ENCODE measurements at places on chromosomes 4 and X.

DNA sequence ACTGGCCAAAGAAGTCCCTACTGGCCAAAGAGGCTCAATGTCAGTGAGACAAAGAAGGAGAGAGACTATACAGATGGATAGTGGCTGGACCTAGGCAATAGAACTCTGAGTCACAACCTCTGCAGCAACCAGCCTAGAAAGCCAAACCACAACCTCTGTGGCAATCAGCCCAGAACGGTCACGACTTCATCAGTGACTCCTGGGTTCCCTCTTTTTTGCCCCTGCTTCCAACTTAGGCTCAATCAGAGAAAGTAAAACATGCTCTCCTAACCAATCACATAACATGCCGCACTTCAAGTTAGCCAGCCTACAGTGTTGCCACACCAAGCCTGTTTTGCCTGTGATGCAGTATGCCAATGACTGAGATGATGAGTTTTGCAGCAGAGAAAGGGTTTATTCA is 203.4 kb downstream of the ANAPC10 start:
- no peak for DNase-seq

DNA sequence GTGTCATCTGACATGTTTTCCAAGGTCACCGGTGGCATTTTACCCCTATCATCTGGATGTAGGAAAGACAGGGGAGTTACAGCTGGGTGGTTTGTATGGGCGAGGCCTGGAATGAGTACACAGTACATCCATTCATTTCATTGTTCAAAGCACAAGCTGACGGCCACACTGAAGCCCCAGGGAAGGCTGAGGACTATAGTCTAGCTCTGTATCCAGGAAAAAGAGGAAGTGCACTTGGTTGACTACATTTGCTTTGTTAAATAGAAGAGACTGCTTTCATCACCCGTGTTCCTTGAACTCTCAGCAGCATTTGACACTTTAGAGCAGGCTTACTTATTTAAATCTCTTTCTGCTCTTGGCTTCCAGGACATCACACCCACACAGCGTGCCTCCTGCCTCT is 1041.0 kb upstream of the TENM3 start:
- no peak for DNase-seq

GRCh38 chr4:118997601-118998000 is 108.9 kb downstream of the SYNPO2 start:
- DNase-seq, result no peak

DNA sequence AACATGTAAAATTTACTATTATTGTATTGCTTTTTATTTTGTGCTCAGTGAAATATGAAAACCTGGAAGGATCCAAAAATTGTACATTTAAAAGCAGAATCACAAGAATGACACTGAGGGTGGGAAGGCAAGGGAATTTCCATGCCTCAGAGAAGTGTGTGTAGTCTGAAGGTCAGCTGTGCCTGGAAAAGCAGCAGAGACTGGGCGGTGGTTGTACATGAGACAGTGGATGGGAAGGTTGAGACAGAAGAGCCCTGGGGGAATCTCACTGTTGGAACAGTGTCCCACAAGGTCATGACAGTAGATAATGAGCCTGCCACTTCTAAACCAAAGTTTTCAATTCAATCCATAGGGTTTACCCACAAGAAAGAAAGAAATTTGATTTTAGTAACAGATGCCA is 17.1 kb upstream of the ANTXR2 start:
- no peak for DNase-seq

DNA sequence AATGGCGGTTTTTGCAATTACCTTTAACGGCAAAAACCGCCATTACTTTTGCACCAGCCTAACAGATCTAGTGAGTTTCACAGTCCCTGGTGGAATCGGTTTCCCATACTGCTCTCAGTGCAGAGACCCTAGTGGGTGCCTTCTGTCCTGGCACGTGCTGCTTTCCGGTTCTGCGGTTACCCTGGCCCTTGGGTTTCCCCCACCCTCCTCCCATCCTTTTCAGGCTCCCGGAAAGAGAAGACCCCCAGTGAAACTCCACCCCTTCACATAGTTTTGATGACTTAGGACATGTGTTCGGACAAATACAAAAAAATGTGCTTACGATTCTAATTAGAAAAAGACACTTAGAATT is 36.9 kb downstream of the NLGN3 start:
- no peak for DNase-seq

GRCh38 chrX:41137589-41137988 is 52.3 kb downstream of the USP9X start:
- no peak for DNase-seq

DNA sequence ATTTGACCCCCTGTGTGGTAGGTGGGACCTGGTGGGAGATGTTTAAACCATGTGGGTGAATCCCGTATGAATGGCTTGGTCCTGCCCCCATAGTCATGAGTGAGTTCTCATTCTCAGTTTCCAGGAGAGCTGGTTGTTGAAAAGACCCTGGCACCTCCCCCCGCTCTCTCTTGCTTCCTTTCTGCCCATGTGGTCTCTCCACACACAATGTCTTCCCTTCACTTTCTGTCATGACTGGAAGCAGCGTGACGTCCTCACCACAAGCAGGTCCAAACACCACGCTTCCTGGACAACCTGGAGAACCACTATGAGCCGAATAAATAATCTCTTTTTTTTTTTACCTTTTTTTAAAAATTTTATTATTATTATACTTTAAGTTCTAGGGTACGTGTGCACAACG is 3.5 kb upstream of the CSF2RA start:
- DNase-seq, result no peak

DNA sequence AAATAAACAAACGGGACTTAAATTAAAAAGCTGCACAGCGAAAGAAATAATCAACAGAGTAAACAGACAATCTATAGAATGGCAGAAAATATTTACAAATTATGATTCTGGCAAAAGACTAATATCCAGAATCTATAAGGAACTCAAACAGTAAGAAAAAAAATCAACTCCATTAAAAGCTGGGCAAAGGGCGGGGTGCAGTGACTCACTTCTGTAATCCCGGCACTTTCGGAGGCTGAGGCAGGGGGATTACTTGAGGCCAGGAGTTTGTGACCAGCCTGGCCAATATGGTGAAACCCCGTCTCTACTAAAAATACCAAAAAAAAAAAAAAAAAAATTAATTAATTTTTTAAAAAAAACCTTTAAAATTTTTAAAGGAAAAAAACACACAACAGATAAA is 109.0 kb downstream of the ATP11C start:
- no peak for DNase-seq

DNA sequence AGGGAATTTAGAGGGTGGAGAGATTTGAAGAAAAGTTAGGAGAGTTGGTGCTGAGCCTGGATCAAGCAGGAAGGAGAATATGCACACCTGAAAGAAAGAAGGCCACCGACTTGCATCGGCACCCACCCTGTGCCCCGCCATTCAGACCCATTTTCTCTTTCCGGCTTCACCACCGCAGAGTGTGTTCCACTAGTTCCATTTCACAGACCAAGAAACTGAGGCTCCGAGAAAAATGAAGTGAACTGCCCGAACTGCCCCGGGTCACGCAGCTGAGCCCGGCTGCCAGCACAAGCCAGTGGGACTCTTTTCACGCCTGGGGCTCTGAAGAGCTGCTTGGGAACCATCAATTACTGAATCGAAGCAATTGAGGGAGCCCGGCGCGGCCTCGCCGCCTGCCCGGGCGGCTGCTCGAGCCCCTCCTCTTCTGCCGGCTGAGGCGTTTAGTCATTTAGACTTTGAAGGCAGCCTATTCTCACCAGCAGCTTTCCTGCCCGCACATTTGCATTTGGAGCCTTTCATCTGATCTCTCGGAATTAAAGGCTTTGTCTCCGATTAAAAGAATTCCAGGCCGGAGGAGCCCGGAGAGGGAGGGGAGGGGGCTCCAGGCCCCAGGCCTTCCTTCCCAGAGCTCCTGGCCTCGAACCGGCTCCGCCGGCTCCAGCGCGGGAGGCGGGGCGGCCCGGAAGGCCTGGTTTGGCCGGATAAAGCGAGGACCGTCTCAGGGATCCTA is 140.2 kb upstream of the PJA1 start:
- no peak for DNase-seq

DNA sequence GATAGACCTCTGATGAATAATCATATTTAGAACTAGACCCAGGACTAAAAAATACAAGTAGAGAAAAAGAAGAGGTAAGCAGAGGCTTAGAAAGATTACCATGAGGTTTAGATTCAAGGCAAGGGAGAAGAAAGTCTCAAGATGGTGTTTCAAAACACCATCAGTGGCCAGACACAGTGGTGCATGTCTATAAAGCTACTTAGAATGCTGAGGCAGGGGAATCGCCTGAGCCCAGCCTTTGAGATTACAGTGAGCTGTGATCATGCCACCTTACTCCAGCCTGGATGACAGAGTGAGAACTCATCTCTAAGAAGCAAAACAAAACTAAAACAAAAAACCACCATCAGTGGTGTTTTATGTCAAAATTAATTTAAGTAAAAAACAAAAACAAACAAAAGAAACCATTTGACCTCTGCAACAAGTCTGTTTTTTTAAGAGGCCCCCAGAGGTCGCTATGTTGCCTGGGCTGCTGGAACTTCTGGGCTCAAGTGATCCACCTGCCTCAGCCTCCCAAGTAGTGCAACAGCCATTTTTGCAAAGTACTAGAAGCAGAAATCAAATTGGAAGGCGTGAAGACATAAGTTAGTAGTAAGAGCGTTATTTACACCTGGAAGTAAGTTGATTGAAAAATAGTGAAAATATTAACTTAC is 784.3 kb downstream of the ADGRL3 start:
- DNase-seq, result no peak

GRCh38 chr4:1984406-1985191 is 24.2 kb downstream of the NELFA start:
- no peak for DNase-seq

DNA sequence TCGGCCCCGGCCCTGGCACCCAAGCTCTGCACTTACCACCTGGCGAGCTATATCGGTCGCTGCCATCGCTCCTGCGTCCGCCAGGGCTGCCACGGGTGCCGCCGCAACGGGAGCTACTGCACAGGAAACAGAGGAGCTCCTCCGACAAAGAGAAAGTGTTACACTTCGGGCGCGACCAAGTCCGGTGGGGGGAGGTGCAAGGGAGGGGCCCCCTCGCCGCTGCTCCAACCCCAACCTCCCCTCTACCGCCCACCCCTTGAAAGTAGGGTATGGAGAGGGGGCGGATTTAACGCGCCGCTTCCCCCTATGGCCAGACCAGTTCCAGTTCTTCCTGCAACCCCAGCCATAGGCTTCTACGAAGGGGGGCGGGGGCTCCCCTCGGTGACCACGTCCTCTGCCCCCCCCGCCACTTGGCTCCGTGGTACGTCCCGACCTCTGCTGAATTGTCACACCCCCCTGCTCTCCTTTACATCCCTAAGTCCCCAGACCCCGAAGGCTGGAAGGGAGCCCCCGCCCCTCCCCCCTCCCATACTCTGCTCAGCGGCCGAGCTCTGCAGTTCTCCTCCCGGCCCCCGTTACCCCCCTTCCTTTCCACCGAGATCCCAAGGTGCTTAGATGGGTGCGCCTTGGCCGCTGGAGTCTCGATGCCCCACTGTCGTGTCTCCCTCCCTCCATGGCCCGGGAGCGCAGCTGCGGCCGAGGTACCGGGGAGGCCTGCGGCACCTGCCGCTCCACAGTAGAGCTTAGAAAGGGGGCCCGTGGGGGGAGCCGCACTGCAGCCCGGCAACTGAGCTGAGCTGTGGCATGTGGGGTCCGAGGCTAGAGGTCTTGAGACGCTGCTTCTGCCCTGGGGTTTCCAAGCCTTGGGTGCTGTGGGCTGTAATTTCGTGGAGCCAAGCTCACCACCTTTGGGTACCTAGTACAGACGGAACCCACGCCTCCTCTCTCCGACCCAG is at the start of gene SEPTIN6:
Gene SEPTIN6 (minus strand): TSS at position 129 of the 956 bp plus-strand sequence. CDS start 63 bp downstream, at position 66.
- DNase-seq, result no peak

DNA sequence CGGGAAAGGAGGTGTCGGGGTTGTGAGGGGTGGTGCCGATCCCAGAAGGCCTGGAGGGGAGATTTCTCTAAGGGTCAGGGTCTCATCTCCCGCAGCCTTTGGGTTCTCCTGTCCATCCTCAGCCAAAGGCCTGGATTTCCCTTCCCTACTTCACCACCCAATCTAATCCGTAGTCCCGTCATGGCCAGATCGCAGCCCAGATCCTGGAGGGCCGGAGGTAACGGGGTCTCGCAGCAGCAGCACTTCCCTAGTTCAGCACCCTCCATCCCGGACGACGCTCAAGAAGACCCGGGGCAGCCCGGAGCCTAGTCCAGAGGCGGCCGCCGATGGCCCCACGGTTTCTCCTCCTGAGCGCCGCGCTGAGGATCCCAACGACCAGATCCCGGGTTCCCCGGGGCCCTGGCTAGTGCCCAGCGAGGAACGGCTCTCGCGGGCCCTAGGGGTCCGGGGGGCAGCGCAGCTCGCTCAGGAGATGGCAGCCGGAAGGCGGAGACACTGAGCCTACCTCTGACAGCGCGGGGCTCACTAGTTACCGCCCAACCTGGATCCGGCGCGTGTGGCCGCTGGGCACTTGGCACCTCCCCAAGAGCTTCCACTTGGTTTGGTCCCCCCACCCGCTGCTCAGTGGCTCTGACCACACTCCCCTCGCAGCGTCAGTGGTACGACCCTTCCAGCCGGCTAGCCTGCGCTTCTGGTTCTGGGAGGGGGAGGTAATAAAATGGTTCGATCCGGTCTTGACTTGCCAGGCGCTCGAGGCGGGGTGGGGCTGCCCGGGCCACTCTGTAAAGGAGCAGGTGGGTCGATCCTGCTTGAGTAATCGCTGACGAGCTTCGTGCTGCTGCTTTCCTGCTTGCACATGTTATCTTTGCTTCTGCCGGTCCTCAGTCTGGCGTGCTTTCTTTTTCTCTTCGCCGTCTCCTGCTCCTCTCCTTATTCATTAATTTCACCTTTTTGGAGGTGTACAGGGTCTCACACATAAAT is 3.6 kb downstream of the MAGIX start:
- no peak for DNase-seq

DNA sequence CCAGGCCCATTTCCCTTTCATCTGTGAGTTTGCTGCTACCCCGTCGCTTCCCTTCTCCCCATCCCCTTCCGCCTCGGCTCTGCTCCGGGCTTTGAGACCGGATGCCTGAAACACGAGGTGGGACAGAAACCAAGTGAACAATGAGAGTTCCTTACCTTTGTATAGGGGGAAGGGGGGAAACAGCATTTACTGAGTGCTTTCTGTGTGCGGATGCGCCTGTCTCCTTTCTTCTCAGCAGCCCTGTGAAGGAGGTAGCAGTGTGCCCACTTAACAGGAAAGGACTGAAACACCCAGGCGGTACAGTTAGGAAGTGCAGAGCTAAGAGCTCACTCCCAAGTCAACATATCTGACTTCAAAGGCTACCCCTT is 43.2 kb upstream of the TMSB15B start:
- no peak for DNase-seq
